ENCODE measurements at places on chromosomes 6 and 20.

GRCh38 chr20:51128198-51128597 is 105.3 kb upstream of the KCNG1 start:
- H3K27me3 ChIP-seq: peaks cover 6% of the 10 kb centered on the region
- H3K4me3 ChIP-seq: no peak overlapping the region
- no peaks in the 10 kb centered on the region for H3K36me3 ChIP-seq
- H3K27ac ChIP-seq: peak overlapping the region; percentile 60
- no peak for DNase-seq
- peaks cover 17% of the 10 kb centered on the region for H3K4me1 ChIP-seq

DNA sequence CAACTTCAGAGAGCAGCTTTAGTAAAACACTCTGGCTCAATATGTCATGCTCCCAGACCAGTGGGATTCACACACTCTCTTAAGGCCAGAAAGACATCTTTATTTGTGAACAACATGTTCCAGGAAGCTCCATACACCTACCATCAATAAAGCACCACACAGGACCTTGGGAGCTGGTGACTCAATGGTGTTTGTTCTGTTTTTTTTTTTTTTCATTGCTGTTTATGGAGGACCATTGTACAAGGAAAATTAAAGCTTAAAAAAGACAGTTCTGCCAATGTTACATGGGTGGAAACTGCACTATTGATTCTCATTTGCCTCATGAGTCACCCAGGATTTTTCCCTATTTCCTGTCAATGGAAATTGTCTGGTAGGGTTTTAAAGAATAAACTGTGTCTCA is 36.3 kb upstream of the TENT5A start:
- peaks cover 2% of the 10 kb centered on the region for H3K4me1 ChIP-seq
- H3K27ac ChIP-seq: no peak overlapping the region
- no peaks in the 10 kb centered on the region for H3K36me3 ChIP-seq
- no peak for DNase-seq
- H3K27me3 ChIP-seq: peaks cover 2% of the 10 kb centered on the region

GRCh38 chr6:159832946-159833345 is 32.9 kb downstream of the PNLDC1 start:
- H3K4me3 ChIP-seq: no peak overlapping the region
- no peak overlapping the region for H3K27ac ChIP-seq
- peaks cover 8% of the 10 kb centered on the region for H3K4me1 ChIP-seq
- H3K27me3 ChIP-seq: peaks cover 8% of the 10 kb centered on the region
- no peaks in the 10 kb centered on the region for H3K36me3 ChIP-seq

- no peaks in the 10 kb centered on the region for H3K27me3 ChIP-seq
- H3K4me3 ChIP-seq: no peak overlapping the region
- no peak for DNase-seq
- H3K27ac ChIP-seq: no peak overlapping the region
- H3K4me1 ChIP-seq: no peaks in the 10 kb centered on the region
- no peaks in the 10 kb centered on the region for H3K36me3 ChIP-seq
Observed at GRCh38 chr6:98636941-98637340, 197.4 kb upstream of the POU3F2 start.

GRCh38 chr6:68633972-68634725 is 933 bp upstream of the ADGRB3 start:
- H3K4me3 ChIP-seq: peak overlapping the region; percentile 76
- peaks cover 11% of the 10 kb centered on the region for H3K27me3 ChIP-seq
- no peak for DNase-seq
- H3K4me1 ChIP-seq: peaks cover 18% of the 10 kb centered on the region
- H3K36me3 ChIP-seq: no peaks in the 10 kb centered on the region

- peaks cover 21% of the 10 kb centered on the region for H3K27me3 ChIP-seq
- H3K27ac ChIP-seq: no peak overlapping the region
- no peak for DNase-seq
- H3K4me3 ChIP-seq: peak overlapping the region; percentile 82
- no peaks in the 10 kb centered on the region for H3K36me3 ChIP-seq
- peaks cover 17% of the 10 kb centered on the region for H3K4me1 ChIP-seq
Observed at GRCh38 chr6:12956991-12957320, 240.4 kb downstream of the PHACTR1 start.

DNA sequence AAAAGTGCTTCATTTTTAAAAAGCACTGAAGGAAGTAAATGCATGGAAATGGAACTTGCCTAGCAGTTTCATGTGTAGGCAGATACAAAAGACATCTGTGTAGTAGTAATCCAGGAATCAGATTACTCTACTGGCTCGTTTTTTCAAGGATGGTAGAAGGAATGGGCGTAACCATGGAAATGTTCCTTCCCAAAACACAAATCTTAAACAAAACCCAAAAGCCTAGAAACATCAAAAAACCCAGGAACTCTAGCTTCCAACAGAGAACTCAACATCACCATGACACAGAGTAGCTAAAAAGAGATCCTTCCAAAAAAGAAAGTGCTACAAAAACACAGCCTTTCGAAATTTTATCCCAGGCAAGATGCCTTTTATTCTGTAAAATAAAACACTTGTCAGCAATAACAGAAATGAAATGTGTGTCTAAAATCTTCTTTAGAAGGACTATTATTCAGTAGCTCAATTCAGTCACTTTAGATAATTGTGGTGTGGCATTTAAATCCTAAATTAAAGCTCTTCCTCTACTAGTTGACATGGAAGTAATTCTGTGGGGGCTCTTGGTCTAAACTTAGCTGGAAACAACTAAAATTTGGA is 81.7 kb downstream of the FAM217A start:
- H3K27me3 ChIP-seq: no peaks in the 10 kb centered on the region
- no peak overlapping the region for H3K4me3 ChIP-seq
- H3K36me3 ChIP-seq: peaks cover 1% of the 10 kb centered on the region
- peaks cover 11% of the 10 kb centered on the region for H3K4me1 ChIP-seq
- DNase-seq: no peak
- H3K27ac ChIP-seq: no peak overlapping the region

GRCh38 chr6:96700915-96701314 is 136.4 kb downstream of the GPR63 start:
- no peak overlapping the region for H3K27ac ChIP-seq
- H3K27me3 ChIP-seq: no peaks in the 10 kb centered on the region
- H3K4me1 ChIP-seq: no peaks in the 10 kb centered on the region

- peaks cover 24% of the 10 kb centered on the region for H3K27me3 ChIP-seq
- H3K36me3 ChIP-seq: no peaks in the 10 kb centered on the region
- no peak for DNase-seq
Observed at GRCh38 chr20:45470262-45470931, 844 bp downstream of the WFDC2 start.

- no peak overlapping the region for H3K27ac ChIP-seq
- no peaks in the 10 kb centered on the region for H3K4me1 ChIP-seq
- H3K4me3 ChIP-seq: no peak overlapping the region
- DNase-seq: no peak
- H3K36me3 ChIP-seq: no peaks in the 10 kb centered on the region
- peaks cover 2% of the 10 kb centered on the region for H3K27me3 ChIP-seq
Observed at GRCh38 chr20:24673678-24674570, 204.5 kb downstream of the SYNDIG1 start.

Data from memory B cell (primary cell).